Sigmoid colon (tissue), 7 donors: ENCODE measurements at places on chromosomes 4 and X. TPM values are rescaled to one million over a fixed set of nuclear protein-coding genes. Genes with fewer than 3 reads are reported as not detected.

The HELT gene
- polyA plus RNA-seq: not detected

The ZNF718 gene
- polyA plus RNA-seq: 2.1 TPM

The CHST7 gene
- polyA plus RNA-seq: 1.2 TPM

The AKAP14 gene
- polyA plus RNA-seq: not detected

The PFKFB1 gene
- not detected for polyA plus RNA-seq

The SPANXD gene
- not detected for polyA plus RNA-seq

The GPR34 gene
- 4.6 TPM for polyA plus RNA-seq

The HEPH gene
- 58.4 TPM for polyA plus RNA-seq

The NIPAL1 gene
- polyA plus RNA-seq: 6.6 TPM

The WAS gene
- polyA plus RNA-seq: 3.7 TPM

The TRPC5OS gene
- polyA plus RNA-seq: not detected

The TMPRSS11B gene
- 0.12 TPM for polyA plus RNA-seq

The CFAP99 gene
- not detected for polyA plus RNA-seq

The RBM47 gene
- 69.7 TPM for polyA plus RNA-seq

The WFS1 gene
- 3.6 TPM for polyA plus RNA-seq

The GDPD2 gene
- 8.7 TPM for polyA plus RNA-seq

The VCX gene
- not detected for polyA plus RNA-seq

The RBM46 gene
- polyA plus RNA-seq: not detected

The TRPC3 gene
- polyA plus RNA-seq: not detected

The HDX gene
- polyA plus RNA-seq: 0.77 TPM

The ETDB gene
- not detected for polyA plus RNA-seq

The C4orf50 gene
- 0.17 TPM for polyA plus RNA-seq

The SPACA5B gene
- not detected for polyA plus RNA-seq

The JAKMIP1 gene
- not detected for polyA plus RNA-seq

The MAB21L2 gene
- polyA plus RNA-seq: 40.2 TPM

The NWD2 gene
- 2.3 TPM for polyA plus RNA-seq
